ELF-1 (cell line): ENCODE measurements at places on chromosomes 6 and 20.

DNA sequence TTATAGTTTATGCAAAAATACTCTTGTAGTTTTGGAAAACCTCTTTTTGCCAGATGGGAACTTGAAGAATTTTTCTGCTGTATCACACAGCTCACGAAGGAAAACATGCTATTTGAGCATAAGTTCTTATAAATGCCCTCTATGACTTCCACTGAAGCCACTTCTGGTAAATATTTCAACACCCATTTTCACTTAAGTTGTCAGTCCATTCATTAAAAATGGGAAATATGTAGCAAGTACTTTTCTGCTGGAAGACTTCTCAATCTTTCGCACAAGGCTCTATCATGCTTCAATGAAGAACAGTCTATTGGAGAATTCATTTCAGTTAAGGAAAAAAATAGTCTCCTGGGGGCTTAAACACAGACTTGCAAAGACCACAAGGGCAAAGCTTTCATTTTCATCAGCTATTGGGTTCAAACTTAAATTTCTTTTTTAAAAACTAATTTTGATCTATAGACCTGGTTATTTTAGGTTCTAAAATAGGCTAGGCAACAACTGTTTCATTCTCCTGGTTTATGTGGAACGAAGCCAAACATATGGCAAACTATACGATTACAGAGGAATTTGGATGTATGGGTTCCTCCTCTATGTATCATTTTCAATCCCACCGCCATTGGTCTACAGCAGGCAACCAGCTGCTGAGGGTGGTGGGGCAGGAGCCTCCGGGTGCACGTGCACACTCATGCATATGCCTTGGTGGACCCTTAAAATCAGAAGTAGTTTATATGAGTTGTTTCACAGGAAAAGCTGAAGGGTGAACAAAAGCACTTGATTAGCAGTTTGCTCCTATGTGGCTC, 38.7 kb downstream of the LAMA4 start:
- no peak for DNase-seq

GRCh38 chr6:155186052-155186658, 77.7 kb upstream of the CLDN20 start:
- DNase-seq, result no peak

DNA sequence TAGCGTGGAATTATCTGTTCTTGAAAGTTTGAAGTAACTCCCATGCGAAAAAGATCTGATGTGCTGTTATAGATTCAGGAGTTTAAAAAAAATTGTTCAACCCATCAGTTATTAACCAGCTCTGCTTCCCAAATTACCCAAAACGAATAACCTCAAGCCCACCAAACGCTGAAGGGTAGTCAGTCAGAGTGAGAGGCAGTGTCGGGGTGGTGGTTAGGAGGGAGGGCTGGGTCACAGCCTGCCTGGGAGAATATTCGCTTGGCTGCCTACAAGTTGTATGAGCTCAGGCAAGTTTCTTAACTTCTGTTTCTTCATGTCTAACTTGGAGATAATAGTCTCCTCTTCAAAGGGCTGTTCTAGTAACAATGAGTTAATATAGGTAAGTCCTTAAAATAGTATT, 114.6 kb downstream of the JPH2 start:
- DNase-seq, result no peak

DNA sequence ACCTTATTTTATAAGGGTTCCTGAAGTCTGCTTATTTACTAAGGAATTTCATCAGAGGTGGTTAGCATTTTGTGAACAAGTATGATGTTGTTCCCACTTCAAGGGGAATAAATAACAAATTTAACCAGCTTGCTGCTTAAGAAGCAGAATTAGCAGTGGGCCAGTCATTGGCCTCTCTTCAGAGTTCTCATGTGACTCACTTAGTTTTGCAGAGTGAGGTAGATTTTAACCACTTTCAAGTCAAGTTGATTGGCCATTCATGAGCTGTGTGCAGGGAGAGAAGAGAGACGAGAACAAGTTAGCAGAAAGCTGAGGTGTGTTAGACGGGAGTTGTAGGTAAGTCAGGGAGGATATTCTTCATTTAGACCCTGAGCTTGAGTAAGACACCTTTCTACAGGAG, 18.1 kb downstream of the TOP1 start:
- no peak for DNase-seq

DNA sequence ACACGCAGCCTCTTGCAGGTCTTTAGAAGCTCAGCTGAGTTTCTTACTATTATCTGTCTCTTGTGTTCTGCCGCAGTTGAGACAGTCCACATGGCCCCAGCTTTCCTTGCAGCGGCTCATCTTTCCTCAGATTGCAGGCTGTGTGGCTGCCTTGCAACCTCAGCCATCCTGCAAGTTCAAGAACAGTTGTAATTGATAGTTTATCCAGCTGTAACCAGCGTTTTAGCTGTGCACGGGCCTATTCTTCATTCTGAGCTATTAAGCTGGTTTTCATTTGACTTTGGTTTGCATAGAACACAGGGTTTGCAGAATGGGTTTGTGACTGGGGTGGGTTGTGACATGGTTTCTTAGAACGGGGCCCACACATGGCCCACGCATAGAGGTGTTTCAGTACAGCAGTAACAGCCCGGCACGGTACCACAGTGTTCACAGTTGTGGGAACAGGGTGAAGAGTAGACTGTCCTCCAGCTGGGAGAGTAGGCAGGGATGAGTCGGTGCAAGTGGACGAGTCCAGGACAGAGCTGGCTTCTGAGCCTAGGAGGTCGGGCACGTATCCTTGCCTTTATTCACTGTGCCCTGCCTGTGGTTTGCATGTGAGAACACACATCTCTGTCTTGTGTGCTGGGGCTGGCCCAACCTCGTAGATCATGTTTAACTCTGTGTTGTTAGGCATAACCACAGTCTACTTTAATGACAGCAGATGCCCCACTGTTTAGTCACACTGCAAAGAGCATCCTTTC, 89.2 kb downstream of the RPP40 start:
- DNase-seq, result no peak

- DNase-seq, result peak; percentile 89
Measured at GRCh38 chr6:52598123-52598823, 21.4 kb upstream of the TRAM2 start.

GRCh38 chr6:70520575-70520974, 46.2 kb upstream of the SDHAF4 start:
- no peak for DNase-seq

DNA sequence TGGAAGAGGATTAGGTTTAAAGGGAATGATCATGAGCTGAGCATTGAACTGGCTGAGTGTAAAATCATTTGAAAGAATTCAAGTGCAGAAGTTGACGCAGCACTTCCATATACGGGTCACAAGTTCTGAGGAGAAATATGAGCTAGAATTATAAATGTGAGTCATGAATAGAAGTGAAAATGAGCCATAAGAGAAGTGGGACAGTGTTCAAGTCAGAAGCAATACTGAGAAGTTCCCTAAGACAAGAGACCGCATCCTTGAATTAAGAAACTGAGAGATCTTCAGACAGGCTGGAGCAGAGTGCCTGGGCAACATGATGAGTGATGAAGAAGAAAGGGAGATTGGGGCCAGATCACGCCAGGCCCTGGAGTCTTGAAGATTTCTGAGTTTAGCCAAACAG, 209.7 kb downstream of the TBX18 start:
- no peak for DNase-seq

DNA sequence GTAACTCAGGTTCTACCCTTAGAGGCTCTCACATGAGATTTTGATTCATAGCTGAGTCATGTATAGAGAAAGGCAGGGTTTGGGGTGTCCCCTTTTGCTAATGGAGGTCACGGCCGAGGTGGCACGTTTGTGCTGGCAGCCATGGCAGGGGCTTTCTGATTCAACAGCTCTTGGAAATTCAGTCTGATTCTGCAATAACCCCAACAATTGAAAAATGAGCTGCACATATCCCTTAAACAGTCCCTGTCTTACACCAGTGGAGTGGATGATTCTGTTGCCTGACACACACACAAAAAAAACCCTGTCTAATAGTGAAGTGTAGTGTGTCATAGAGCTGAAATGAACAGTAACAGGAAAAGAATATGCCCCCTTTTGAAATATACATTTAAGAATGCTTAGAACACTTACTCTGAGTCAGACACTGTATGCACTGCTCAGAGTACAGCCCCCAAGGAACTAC, 40.4 kb upstream of the ARG1 start:
- no peak for DNase-seq

GRCh38 chr20:31515775-31516107, 1.5 kb downstream of the HM13 start:
- no peak for DNase-seq

GRCh38 chr20:36873498-36874189, 2.3 kb upstream of the TLDC2 start:
- DNase-seq, result no peak

GRCh38 chr6:112806163-112806865, 459.2 kb downstream of the RFPL4B start:
- DNase-seq, result no peak

DNA sequence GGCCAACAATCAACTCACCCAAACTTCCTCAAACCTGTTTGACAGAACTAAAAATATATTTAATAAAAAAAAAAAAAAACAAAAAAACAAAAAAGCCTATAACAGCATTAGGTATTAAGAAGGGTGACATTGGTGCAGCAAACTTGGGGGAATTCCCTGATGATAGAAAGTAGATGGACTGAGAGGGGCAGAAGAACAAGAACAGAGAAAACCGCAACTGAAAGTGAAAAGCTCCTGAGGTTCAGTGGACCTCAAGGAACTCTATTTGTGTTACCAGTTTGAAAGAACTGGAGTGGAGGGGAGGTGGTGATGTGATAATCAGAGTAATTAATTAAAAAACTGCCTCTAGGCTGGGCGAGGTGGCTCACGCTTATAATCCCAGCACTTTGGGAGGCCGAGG, 53.8 kb downstream of the MACROD2 start:
- no peak for DNase-seq

DNA sequence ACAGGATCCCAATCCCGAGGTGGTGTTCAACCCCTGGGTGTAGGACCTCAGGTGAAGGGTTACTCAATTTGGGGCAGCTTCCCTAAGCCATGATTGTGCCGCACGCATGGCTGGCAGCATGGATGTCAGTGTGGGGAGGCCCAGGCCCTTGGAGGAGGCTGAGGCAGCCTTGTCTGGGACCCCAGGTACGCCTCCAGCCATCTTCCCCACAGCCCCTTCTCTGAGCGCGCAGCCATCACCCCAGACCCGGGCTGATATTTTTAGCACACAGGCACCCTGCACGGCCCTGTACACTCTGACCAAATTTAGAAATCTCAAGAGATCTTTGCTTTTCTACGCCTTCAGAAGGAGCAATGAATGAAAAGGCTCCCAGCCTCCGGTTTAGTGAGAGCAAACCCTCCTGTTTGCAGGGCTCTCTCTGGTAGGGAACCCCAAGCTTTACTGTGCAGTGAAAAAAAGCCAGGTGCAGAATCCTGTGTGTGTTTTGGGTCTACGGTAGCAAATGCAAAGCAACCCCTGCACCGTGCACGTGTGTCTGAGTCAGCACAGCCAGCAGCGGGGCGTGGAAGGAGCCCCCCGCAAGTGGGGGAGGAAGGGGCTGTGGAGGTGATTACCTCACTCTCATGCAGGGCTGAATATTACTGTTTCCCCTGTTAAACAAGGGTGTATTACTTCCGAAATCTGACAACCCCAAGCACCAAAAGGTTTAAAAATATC, 44.3 kb downstream of the CTCFL start:
- no peak for DNase-seq

DNA sequence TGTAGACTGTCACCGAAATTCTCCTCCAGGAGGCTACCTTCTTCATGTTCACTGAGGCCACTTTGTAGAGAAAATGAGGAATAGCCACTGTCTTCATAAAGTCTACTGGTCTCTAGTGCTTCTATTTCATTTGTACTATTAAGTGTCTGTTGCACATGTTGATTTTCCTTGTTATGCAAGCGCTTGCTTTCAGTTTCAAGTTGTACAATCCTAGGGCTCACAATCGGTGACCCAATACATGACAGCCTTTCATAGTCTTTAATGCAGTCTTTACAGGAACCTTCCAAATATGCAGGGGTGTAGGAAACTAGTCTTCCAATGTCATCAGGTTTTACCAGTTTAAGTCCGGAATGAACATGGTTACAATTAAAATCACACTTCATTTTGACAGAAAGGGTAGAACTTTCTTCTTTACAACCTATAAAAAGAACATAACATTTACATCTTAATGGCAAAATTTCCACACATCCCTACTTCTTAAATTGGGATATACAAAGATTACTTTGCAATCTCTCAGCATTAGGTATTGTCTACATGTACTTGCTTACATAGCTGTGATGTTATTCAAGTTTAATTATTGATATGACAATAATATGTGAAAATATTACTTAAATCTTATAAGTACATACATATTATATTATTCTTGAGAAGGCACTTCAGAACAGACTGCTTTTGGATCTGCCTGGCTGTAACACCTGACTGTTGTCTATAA, 7.5 kb downstream of the FBXO5 start:
- DNase-seq, result no peak

DNA sequence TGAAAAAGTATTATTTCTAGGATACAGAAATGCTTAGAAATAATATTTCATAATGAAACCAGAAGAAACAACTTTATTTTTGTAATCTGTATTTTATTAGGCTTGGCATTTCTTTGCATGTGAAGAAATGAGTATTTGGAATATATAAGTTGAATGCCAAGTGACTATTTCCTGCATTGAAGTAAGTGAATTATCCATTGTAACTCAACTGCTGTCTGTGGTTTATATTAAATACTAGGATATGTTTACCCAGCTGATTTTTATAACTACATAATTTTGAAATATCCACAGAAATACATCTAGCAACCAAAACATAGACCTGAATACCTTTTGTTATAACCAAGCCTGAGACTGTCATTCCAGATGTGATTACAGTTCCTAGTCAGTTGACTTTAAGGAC, 207.6 kb downstream of the THBS2 start:
- no peak for DNase-seq

GRCh38 chr20:60507087-60507694, 549.0 kb downstream of the CDH26 start:
- DNase-seq, result no peak

DNA sequence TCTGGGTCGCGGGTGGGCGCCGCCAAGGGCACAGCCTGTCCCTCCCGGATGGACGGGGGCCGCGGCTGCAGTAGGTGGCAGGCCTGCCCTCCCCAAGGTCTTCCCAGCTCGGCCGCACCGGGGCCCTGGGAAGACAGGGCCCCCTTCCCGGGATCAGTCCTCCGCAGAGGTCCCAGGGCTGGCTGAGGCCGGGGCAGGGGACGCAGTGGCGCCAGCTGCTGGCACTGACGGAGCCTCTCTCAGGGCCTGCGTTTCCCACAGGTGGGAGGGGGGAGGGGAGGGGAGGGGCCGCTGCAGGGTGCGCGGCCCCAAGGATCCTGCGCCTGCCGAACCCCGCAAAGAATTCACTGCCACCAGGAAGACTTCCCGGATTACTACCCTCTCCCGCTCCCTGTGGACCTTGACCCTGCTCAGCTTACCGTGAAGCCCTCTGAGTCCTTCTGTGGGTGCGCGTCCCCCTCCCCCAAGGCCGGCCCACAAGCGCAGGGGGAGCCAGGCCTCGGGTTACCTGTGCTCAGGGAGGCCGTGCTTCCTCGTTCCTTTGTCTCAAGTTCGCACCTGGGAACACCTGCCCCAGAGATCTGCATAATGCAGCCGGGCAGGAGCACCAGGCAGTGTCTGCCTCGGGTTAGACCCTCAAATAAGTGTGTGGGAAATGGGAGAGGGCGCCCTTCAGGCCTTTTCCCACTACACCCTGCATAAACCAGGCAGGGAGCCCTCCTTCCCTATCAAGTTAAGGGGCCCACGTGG, 5.1 kb downstream of the LZTS3 start:
- DNase-seq, result peak; percentile 47

GRCh38 chr6:47278545-47278944, 31.2 kb downstream of the TNFRSF21 start:
- no peak for DNase-seq

GRCh38 chr6:90890683-90891330, 303.9 kb upstream of the MAP3K7 start:
- DNase-seq, result peak; percentile 30

- no peak for DNase-seq
Measured at GRCh38 chr20:58215116-58215515, 13.3 kb downstream of the ANKRD60 start.

- no peak for DNase-seq
Measured at GRCh38 chr20:4151991-4152695, 136.8 kb upstream of the RNF24 start.
